ENCODE measurements at places on chromosomes 12 and 14.

- no peak for DNase-seq
These were observed 85.3 kb downstream of the LRP6 start for GRCh38 chr12:12181511-12181910.

DNA sequence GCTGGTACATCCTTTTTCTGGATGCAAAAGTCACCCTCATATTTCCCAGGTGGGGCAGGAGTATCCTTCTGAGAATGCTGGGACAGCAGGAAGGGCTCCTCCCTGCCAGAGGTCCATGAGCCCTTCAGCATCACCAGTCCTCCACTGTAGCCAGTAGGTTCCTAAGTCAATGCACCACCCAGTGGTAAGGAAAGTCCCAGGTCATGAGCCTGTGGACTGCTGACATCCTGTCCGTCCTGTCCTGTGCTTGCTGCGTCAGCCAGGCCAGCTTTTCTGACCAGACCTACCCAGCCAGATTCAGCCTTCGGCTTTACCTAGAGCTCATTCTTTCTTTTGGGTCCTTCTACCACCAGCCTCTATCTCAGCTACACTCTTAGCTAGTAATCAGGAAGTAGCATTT, 23.0 kb upstream of the ACTN1 start:
- DNase-seq: no peak

- DNase-seq: no peak
These were observed 17.3 kb downstream of the PCNX1 start for GRCh38 chr14:70924521-70924920.

DNA sequence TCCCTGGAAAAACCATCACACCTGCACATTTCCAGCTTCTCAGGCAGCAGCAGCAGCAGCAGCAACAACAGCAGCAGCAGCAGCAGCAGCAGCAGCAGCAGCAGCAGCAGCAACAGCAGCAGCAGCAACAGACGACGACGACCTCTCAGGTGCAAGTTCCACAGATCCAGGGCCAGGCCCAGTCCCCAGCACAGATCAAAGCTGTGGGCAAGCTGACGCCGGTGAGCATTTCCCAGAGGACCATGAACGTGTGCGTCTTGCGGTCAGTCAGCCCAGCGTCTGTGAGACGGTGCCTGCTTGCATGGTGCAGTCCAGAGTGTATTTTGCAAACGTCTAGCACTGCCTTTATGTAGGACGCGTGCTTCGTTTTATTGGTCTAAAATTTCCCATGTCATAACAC, 81.6 kb downstream of the DDX51 start:
- no peak for DNase-seq

DNA sequence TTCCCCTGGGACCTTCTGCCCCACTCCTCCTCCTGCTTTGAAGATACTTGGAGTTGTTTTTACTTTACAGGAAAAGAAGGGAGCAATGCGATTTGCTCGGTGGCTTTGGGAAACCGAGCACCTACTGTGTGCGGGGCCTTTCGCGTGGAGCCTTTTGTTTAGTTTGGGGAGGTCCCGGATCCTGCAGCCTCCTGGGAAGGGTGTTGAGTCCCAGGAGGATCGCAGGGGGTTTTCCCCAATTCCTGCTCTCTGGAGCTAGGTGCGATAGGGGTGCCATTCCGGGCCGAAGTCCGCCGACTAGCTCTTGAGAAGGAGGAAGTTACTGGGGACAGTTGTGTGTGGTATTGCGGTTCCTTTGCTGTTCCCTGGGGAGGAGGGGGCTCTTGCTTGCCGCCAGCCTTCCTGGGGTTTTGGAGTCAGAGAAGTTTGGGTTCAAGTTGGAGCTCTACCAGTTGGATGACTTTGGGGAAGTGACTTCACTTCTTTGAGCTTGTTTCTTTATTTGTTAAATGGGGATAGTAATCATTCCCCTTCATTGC, 1.1 kb downstream of the BRI3BP start:
- DNase-seq: no peak

DNA sequence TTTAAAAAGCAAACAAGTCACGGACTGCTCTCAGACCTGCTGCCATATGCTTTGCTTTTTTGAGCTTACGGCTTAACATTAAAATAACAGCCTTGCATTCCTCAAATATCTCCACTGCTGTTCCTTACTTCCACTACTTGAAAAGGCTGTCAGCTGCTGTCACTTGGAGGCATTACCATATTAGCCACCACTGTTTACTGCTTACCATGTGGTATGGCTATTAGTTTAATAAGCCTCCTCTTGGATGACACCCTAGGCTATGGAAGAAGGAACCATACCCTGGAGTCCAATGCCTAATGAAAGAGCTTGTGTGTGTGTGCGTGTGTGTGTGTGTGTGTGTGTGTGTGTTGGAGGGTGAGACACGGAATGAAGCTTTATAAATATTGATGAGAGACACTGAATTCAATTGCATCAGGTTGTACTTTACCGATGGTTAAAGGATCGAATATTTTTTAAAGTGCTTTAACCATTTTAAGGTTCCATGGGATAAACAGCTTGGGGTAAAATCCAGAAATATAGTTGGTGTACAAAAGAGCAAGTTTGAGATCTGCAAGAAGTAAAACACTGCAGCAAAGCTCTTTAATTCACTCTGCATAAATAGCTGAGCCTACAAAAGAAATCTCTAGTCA, 174.5 kb downstream of the TTC7B start:
- no peak for DNase-seq

GRCh38 chr12:54060174-54060974, 6.7 kb downstream of the HOXC4 start:
- DNase-seq: no peak

- DNase-seq: no peak
These were observed 29.0 kb upstream of the WDR89 start for GRCh38 chr14:63670692-63671091.

DNA sequence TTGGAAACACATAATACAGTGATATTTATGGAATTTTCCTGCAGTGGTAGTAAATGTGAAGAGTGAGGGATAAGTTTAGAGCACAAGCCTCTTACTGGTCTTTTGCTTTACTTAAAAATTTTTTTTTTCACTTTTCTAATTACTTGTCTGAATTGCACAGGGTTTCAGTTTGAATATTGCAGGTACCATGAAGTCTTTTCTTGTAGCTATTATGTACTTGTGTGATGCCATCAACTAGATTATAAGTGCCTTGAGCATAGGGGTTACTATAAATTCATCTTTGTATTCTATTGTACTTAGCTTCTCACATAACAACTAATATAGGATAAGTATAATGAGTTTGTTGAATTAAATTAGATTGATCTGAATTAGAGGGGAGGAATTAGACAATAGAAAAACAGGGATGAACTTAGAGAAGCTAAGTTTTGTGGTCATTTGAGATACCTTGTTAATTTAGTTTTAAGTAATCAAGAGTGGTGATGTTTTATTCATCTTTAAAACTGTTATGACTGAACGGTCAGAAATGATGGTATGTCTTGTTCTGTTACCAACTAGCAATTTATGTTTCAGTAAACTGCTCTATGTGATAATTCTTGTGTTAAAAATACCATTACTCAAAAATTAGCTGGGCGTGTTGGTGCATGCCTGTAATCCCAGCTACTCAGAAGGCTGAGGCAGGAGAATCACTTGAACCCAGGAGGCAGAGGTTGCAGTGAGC, 42.1 kb downstream of the CCDC91 start:
- DNase-seq: no peak

DNA sequence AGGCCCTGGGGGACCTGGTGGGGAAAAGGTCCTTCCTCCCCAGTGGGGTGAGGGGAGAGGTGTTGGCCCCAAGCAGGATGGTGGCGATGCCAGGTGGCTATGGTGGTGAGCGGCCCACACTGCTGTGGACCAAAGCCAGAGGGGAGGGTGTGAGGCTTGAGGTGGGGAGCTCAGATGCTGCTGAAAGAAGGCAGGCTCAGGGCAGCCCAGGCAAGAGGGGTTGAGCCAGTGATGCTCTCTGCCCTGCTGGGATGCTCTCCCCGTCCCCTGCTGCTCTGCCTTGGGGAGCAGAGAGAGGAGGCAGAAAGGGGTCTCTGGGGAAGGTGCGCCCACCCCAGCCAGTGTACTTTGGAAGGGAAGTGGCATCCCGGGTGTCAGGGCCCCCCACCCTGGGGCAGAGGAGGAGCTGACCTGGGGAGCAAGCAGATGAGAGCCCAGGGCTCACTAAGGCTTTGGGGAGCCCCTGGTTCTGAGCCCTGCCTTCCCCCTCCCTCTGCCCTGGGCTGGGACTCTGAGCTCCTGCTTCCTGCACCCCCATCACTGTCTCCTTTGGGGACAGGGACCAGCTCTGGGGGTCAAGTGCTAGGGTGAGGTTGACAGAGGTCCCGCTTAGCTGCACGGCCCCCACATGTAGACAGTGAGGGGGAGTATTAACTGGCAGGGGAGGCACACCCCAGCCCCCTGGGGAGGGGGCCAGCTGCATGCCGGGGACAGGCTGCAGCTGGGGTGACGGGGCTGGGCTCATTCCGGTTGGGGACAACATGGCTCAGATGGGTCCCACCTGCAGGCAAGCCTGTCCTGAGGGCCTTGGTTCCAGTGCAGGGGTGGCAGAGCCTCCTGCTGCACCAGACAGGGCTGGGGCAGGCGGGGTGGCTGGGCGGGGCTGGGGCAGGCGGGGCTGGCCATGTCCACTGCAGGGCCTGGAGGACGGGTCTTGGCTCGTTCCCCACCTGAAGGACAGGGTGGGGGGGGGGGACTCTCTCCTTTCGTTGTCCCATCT, 124.4 kb downstream of the KIF26A start:
- DNase-seq: no peak

- DNase-seq: no peak
These were observed 31.3 kb upstream of the VSX2 start for GRCh38 chr14:74207943-74208342.

DNA sequence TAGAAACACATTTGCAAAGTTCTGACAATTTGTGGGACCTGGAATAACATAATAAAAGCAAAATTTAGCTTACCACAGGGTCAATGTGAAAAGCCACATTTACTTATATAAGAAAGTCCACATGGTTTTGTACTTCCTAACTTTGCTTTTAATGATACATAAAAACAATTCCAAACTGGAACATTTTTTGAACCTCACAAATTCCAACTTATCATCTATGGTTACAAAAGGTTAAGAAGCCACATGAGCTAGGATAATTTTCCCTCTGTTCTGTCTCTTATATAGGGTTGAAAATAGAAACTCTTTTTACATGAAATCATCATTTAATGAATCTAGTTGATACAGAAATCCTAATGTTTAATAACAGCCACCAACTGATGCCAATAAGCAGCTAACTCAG, 8.9 kb upstream of the RERG start:
- no peak for DNase-seq

GRCh38 chr12:45547132-45547531, 182.4 kb upstream of the ARID2 start:
- no peak for DNase-seq

- no peak for DNase-seq
These were observed 8.1 kb upstream of the PCED1B start for GRCh38 chr12:47071241-47071852.

DNA sequence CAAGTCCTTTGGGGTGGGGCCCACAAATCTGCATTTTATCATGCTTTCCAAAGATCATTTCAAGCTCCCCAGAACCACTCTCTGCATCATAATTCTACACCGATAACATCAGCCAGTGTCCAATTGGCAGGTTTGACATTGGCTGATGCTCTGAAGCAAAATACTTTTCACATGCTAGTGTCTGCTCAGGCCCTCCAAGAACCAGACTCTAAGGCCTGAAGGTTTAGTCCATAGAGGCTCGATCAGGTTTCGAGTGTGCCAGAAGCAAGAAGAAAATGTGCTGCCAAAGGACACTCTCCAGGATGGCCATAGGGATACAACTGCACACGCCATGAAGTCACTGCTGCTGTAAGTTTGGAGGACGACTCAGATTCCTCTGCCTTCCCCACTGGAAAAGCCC, 280.3 kb downstream of the KSR2 start:
- no peak for DNase-seq

DNA sequence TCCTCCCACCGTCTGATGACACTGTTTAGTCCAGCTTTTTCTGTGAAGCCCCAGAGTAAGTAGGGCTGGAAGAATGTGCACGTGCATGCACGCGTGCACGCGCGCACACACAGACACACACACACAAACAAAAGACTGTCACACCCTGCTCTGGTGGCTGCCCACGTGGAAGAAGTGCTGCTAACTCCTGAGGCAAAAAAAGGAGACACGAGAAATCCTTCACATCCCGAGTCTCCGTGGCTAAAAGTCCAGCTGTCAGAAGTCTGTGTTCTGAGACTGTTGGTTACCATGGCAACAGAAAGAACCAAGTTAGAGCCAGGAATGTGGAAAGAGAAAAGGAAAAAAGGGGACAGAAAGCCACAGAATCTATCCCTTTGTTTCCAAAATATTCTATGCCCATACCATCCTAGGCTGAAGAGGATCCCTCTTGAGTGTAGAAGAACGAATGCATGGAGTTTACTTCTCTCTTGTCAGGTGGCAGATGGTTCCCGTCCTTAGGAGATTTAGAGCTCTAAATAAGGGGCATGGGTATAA, 1.6 kb upstream of the C12orf71 start:
- DNase-seq: no peak

GRCh38 chr14:103391048-103391447, 5.8 kb downstream of the MARK3 start:
- no peak for DNase-seq

GRCh38 chr12:56645717-56646446, at the start of gene ATP5F1B:
TSS of gene ATP5F1B (minus strand) at chr12:56645984. CDS start at chr12:56645963, 21 bp downstream.
- peak; percentile 82 for DNase-seq
